ENCODE measurements at places on chromosomes 12 and 14.

DNA sequence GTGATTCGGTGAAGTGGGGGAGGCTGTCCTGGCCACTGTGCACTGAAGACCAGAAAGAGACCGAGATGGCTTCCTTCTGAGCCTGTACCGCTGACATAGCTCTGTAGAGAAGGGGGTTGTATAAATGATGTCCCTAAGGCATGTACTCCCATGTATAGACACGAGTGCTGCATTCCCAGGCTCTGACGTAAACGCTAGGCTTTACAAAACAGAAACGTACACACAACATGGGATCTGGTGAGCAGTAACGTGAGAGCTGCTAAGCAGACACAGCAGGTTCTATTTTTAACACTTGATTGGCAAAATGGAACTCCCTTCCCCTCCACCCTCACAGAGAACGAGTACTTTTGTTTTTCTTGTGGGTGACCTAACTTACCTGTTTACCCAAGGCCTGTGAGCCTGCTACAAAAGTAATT, 35.9 kb downstream of the ACADS start:
- DNase-seq, result no peak

DNA sequence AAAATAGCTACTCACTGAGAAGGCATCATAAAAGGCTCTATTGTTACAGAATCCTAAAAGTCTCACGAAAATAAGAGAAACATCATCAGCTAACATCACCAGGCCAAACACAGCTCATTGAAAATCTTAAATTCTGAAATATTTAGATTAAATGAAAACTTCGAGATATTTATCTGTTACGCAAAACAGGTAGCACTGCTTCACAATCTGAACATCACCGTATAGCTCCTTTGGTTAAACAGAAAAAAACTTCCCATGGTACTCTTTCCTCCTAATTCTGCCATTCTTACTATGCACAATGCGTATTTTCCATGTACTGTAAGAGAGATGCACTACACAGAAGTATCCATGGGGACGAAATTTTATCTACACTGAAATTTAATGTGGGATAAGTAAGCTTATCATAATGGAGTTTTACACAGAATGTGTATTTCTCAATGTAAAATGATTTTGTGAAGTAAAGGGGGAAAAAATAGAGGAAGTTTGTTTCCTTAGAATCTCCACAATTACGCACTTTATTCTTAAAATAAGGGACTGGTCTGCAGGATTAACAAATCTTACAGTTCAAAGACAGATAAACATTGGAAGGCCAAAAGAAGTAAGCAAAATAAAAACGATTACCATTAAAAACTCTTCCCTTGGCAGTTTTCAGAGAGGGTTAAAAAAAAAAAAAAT, 1.9 kb downstream of the SGPP1 start:
- no peak for DNase-seq

DNA sequence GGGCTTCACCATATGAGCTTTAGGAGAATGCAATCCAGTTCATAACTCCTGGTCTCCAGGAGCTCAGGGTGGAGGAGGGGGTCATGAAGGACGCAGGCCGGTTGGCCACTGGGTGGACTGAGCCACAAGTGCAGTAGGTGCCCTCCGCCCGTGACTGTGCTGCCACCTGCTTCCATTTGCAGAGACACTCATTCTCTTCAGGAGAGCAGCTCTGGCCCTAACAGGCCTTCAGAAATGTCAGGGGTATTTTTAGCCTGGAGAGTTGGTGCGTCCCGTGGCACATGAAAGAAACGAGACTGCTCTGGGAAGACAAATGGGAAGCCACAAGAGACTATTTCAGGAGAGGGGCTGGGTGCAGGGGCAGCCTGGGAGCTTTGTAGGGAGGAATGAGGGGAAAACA, 74.6 kb upstream of the MYL2 start:
- no peak for DNase-seq

DNA sequence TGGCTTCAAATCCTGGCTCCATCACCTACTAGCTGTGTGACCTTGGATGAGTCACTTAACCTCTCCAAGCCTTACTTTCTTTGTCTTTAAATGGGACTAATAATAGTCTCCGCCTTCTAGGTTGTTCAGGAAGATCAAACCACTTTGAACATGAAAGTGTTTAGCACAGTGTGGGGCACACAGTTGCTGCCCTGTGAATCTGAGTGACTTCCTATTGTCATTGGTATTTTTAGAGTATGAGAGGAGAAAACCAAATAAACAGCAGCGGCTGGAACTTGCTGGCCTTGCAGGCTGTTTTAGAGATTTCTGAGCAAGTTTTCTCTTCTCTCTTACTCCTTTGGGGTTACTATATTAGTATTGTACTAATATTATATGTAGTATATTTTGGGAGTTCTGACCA, 120.7 kb upstream of the MYL2 start:
- DNase-seq, result no peak

DNA sequence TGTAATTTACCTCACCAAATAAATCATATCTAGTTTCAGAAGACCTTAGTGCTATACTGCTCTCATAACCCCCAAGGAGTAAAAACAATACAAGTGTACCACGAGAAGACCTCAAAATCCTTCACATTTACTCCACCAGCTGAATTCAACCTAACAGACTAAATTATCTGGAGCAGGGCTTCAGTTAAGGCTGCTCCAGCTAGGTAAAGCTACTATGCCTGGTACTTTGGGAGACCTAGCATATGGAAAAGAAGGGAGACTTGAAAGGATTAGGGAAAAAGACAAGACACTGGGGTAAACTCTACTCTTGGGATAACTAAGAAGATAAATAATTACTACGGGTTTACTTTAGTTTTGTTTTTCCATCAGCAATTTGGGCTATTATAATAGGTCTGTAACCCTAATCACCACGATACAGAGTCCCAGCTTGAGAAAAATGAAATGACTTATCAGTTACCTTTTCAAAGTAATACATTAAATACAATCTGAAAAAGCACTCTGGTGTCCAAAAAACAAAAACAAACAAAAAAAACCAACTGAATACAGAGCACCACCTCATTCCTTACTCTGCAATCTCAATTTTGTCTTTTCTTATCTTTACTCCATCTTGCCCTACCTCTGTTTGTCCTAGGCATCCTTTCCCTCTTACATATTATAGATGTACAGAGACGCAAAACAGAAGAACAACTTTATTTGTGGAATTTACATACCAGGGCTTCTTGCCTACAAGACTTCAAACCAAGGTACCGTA, 2.1 kb downstream of the EML5 start:
- no peak for DNase-seq

DNA sequence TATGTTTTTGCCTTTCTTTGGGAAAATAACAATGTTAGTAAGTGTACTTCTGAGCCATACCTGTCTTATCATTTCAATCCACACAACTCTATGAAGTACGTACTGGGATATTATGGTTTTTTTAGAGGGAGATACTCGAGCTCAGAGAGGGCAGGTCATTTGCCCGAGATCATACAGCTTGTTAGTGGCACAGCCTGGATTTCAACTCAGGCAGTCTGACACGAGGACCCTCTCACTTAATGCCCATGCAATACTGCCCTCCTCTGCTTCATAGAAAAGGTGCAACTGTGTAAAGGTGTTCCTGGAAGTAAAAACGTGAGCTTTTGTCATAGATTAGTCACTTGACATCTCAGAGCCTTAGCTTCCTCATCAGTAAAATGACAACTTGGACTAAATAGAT, 128.0 kb downstream of the NDUFA12 start:
- DNase-seq, result no peak

DNA sequence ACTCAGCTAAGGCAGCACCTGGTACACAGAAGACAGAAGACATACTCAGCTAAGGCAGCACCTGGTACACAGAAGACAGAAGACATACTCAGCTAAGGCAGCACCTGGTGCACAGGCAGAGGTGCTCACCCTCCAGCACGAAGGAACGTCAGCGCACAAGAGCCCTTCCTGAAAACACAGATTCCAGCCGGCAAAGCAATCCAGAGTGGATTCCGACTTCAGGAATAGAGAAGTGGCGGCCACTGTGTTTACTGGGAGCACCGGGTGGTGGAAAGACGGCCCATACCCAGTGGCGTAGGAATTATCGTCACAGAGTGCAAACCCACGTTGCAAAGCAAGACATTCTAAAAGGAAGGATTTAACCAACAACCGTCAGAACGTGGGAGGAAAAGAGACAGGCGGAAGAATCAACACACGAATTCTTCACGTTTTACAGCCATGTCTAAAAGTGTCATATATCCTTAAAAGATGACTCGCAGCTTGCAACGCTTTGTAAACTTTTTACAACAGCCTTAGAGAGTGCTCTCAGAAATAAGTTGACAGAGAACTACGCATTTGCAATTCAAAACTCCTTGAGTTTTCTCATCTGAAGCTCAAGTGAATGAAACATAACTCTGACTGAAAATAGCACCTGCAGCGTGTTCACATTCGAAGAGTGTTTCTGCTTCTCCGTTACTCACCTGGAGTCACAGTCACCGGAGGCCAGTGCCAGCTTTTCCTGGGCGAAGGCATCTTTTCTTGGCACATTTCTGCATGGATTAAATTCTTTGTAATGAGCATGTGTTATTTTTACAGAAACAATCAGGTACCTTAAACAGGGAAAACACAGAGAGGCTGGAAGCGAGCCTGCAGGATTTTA, 55.8 kb upstream of the GALNT9 start:
- DNase-seq, result no peak

- no peak for DNase-seq
Observed at GRCh38 chr14:74400919-74401503, 25.0 kb downstream of the SYNDIG1L start.

- peak; percentile 83 for DNase-seq
Observed at GRCh38 chr14:55071870-55072640, 20.6 kb downstream of the MAPK1IP1L start.

GRCh38 chr12:18935371-18935965, 194.1 kb upstream of the PLEKHA5 start:
- DNase-seq, result no peak

DNA sequence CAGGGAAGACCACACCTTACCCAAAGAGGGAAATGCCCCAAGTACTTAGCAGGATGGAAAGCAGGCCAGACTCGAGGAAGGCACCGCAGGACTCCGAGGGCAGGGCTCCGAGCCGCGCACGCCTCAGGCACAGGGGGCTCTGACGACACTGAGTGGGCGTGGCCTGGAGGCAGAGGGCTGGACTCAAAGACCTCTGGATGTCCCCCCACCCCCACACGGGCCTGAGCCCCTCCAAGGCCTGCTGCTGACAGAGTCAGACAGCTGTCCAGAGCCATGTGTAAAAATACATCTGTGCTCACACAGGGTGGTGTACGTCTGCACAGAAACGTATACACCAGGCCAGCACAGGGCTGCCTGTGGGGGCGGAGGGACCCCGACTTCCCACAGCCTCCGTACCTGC, 1.4 kb downstream of the AKT1 start:
- no peak for DNase-seq
